ENCODE measurements at places on chromosomes 7 and 10.

DNA sequence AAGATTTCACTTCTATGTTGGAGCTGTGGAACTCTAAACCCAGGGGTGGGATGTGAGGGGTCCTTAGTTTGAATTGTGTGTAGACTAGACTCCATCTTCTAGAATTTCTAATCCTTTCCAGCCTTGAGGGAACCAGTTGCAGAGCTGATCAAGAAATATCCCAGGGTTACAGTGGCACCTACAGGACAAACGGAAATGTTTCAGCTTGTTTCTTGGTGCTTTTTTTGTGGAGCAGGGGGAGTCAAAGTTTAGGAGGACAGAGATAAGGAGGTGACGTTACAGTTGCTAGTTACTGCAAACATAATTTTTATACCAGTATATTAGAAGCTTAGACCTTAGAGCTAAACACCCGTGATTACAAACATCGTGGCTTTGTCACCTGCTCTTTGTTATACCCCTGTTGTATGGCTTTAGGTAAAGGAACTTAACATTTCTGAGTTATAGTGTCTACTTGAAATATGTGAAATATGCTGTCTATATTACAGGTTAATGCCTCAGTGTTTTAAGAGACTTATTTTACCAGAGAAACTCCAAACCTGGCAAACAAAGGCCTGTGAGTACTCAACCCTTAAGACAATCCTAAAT is 84.5 kb upstream of the DYNC1I1 start:
- peak; percentile 3 for DNase-seq

- peak; percentile 34 for DNase-seq
Observed at GRCh38 chr10:88820748-88821401, 18.3 kb downstream of the LIPM start.

DNA sequence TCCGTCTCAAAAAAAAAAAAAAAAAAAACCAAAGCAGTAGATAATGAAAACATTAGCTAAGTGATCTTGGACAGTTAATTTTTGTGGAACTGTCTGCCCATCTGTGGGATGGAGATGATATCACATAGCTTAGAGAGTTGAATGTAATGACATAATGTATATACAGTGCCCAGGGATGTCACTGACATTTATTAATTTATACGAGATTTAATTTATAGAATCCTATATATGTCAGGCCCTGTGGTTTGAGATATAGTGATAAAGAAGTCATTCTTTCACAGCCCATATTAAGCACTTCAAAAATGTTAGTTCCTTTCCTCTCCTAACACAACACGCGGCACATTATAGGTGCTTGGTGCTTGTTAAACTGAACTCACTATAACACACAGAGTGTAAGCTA is 4.0 kb downstream of the ENO4 start:
- DNase-seq = no peak

DNA sequence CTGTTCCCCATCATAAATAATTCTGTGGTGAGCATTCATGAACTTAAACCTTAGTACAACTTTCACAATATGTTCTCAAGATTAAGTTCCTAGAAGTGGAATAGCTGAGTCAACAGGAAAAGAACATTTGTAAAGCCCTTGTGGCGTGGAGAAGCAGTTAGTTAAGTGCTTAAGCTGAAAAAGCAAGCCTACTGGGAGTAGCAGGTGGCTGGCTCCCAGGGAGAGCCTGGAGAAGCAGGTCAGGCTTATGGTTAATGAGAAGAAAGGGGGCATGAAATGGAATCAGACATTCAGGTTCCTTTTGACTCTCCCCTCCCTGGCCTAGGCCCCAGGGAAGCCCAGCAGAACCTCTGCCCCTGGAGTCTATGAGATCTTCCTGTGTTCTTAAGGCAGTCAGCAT is 35.3 kb downstream of the VSTM4 start:
- no peak for DNase-seq

DNA sequence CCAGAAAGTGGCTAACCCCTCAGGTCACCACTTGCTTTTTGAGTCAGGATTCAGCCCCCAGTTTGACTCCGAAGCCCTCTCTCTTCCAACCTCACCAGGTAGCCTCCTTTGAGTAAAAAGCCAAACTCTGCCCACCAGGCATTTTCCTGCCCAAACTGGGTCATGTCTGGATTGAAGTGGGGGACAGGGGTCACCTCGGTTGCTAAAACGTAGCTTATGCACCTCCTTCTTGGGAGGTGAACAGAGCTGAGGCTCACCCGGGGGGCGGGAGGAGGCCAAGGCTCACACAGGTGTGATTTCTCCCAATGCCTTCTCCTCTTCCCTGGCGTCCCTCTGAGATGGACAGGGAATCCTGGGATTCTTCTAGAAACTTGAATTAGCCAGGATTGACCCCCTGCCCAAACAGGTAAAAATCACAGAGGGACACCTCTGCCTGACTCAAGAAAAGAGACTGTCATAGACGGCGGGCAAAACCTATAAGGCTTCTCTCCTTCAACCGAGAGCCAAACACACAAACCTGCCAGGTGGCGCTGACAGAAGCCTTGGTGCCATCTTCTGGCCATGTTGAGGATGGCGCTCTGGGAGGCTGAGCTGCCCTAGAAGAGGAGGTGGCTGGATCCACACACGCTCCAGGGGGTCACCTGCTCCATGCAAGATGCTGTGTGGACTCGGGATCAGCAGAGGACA is 51.6 kb downstream of the PRLHR start:
- DNase-seq = peak; percentile 20

GRCh38 chr10:98125940-98126631 is 8.4 kb upstream of the R3HCC1L start:
- DNase-seq = no peak

DNA sequence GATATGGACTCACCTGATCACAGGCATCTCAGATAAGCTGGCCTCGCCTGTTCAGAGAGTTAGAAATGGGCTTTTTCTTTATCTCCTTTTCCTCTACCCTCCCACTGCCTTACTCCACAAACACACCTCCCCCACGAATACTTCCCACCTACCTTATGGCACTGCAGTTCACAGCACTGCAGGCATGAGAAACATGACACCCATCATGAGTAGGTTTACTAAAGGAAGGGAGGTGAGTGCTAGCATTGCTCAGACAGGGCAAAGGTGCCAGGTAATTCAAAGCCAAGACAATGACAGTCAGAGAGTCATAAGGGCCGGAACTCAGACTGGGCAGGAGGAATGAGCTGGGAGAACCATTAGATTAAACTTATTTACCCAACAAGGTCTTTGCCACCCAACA is 220.6 kb downstream of the FAM107B start:
- no peak for DNase-seq
